ENCODE measurements at places on chromosomes 7 and 10.

- no peak for DNase-seq
Observed at GRCh38 chr10:133251388-133252222, 13.9 kb downstream of the VENTX start.

GRCh38 chr10:91629715-91630549 is 2.9 kb downstream of the PPP1R3C start:
- DNase-seq, result no peak

DNA sequence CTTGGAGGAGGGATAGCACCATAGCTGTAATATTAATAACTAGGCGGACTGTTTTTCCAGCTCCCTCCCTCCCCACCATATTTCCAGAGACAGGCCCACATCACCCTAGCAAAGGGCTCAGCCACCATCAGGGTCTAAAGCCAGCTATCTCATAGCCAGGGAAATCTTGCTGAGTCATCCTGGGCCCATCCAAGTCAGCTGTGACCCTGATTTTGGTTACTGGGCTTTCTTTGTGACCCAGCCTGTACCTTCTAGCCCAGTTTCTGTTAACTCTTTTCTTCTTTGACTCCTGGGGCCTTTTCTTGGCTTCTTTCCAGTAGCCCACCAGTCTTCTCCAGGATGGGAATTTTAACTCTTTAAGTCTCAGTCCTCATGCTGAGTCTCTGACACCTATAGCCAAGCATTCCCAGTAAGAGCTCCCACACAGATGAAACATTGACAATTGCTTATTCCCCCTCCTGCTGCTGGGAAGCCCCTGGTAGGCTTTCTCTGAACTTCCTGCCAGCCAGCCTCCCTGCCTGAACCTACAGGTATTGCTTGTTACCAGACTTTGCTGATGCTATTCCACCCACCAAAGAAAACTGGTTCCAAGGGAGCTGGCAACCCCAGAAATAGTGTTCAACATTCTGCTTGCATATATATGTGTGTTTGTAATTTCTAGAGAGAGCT is 34.8 kb upstream of the ADO start:
- DNase-seq, result no peak

GRCh38 chr7:142592664-142593063 is 156.6 kb upstream of the PRSS1 start:
- DNase-seq, result no peak

DNA sequence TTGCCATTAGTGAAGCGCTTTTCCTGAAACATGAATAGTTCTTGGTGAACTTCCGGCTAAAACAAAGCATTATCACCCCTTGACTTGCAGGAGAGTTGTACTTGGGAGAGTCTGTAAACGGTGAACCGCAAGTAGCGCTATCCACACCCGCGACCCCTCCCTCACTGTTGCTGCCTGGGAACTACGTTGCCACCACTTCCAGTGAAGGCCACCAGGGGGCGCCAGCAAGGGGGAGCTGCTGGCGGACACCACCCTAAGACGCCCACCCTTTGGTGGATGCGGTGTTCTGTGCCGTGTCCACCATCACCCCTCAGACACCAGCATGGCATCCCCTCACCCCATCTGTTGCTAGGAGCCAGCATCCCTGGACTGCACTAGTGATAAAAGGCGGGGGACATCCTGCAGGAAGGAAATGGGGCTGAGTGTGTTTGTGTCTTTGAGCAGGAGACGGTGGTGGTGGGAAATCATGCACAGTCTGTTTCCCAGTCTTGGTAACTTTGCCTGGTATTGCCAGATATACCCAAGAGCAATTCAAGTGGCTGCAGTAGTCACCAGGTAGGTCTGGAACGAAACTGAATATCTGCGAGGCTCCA is 298.2 kb downstream of the FRMD4A start:
- DNase-seq, result no peak

DNA sequence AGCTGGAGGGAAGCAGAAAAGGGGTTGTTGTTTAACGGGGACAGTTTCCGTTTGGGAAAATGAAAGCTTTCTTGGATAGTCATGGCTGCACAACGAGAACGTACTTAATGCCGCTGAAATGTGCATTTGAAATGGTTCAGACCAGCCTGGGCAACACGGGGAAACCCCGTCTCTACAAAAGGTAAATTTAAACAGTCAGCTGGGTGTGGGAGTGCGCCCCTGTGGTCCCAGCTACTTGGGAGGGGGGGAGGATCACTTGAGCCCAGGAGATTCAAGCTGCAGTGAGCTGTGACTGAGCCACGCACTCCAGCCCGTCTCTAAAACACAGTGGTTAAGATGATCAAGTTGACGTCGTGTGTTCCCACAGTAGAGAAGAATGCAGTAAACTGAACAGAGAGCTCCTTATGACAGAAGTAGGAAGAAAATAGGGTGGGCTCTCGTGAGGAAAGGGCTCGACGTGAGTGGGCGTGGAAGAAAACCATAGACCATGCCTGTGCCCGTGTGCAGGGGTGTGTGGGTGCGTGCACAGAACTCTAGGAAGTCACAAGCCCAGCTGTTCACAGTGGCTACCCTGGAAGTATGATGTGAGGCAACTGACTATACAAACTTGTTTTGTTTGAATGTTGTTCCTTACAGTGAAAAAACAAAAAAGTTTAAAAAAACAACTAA is 4.1 kb upstream of the FUOM start:
- DNase-seq, result no peak

GRCh38 chr7:134741907-134742635 is 37.4 kb upstream of the CALD1 start:
- DNase-seq, result no peak

DNA sequence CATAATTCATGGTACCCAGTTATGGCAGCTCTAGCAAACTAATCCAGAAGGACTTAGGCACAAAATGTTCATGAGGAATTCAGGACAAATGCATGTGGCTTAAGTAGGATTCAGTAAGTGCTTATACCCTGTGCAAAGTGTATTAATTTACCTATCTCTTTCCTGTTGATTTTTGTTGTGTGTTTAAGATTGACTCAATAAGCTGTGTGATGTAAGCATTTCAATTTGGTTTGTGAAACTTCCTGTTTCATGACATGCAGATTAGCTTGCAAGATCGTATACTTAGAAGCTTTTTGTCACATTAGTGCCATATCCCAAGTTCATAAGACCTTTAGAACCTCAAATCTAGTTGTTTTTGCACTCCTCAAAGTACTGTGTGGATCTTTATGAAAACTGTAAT is 416.7 kb downstream of the ARL4A start:
- no peak for DNase-seq

- no peak for DNase-seq
Observed at GRCh38 chr7:115113776-115114175, 191.9 kb downstream of the MDFIC start.

DNA sequence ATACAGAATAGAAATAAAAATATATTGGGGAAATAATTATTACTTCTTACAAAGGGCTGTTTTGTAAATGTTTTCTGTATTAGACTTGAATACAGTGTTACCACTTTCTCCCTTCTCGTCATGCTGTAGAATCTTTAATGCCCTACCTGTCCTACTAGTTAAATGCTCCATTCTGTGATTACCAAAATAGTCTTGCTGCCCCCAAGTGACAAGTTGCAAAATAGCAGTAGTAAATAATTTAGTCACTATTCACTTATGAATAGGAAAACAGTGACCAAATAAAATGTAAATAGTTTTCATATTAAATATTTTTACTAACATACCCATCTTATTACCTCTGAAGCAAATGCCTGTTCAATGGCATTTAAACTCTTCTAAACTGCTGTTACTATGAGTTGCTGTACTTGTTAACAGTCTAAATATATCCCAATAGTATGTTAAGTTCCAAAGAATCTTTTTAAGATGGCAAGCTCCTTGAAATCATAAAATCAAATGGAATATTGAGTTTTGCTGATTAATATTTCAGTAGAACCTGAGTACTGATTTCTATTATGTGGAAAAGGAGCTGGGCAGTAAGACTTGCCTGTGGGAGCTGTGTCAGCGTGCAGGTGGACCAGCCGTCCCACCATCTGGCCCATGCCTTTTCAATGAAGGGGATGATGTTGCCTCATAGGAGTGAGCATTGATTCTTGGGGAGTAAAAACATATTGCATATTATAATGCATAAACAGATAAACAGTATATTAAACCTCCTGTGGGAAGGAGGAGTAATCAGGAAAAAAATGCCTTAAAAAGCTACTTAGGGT is 18.1 kb upstream of the OIT3 start:
- no peak for DNase-seq

GRCh38 chr7:48041653-48041970 is 6.3 kb downstream of the C7orf57 start:
- no peak for DNase-seq

DNA sequence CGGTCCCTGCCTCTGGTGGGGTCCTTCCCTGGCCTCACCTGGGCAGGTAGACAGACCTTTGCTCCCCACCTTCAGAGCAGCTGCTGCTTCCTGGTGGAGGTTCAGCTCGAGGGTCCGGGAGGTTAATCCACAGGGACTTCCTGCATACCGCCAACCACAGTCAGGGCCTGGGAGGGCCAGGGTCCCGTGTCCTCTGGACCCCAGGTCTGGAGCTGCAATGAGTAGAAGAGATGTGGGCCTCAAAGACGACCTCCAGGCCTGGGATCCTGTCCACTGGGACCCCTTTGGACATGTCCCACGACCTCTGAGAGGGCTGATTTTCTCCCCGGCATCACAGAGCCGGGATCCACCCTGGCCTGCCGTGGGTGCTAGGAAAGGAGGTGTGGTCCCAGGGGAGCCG is 223.3 kb upstream of the TCERG1L start:
- no peak for DNase-seq

DNA sequence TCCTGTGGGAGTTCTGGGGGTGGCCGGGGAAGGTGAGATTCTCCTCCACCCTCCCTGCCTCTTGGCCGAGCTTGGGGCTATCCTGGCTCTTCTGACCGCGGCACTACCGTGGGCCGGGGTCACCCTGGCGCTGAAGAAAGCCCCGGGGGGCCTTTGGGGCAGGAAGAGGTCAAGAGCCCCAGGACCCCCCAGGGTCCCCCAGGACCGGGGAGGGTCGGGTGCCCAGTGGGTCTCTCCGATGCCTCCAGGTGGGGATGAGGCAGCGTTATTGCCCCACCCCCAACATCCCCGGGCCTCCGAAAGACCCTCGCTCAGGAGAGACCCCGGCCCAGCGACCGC is 439 bp upstream of the KNDC1 start:
- DNase-seq, result no peak

DNA sequence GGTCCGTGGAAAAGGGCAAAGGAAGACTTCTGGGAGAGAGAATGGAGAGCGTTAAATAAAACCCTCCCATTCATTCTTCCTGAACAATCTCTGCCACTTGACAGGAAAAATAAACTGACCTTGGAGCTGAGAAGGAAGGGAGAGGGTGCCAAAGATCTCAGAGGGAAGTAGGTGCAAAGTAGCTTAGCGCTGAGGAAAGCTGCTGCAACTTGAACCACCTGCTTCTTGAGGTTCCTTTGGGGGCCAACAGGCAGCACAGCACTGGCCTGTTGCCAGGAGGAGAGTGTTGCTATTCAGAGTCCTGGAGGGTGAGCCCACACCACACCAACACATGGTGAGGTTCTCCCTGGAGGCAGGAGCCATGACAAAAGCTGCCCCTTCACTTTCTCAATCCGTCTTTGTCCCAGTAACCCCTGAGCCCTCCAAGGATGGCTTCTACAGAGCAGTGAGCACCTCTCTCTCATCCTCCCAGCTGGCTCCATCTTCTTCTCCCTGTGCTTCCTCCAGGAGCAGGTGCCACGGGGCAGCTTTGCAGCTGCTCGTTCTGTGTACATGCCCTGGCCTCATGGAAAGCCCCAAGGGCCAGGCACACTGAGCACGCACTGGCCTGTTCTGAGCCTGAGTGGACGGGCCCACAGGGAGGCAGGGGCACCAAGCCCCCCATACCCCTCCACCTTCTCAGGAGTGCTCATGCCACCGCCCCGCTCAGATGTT is 101.3 kb downstream of the STRA8 start:
- DNase-seq, result no peak

- DNase-seq, result no peak
Observed at GRCh38 chr10:75971402-75972211, 540.2 kb downstream of the LRMDA start.

GRCh38 chr7:24334627-24335026 is 50.6 kb downstream of the NPY start:
- DNase-seq, result no peak

- DNase-seq, result no peak
Observed at GRCh38 chr7:39465055-39465929, 100.9 kb upstream of the YAE1 start.

DNA sequence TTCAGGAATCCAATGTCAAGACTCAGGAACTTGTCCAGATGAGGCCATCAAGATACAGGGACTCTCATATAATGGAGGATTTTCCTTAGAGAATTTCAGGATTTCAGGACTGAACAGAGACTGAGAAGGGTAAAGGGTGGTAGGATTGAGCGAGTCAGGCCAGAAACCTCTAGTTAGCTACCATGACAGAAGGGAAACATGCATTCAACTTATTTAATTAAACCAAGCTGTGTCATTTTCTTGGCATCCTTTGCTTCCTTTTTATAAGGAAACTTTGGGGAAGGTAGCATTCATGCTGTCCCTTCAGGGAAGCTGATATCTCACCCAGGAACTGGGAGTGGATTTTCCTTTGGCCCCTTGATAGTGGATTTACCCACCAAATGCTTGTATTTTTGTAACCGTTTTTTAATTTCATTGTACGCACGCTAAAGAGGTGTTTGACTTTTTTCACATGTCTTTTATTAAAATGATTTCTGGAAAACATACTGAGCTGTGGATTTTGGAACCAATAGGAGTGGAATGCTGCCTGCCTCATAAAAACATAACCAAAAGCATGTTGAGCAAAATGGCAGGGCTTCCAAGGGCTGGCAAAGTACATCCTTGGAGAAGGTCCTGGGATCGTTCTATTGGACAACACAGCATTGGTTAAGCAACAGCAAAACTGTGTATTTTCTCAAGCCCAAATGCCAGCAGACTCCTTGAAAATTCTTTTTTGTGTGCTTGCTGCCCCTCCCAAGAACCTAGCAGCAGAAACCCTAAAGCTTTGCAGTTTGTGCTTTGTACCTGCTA is 104.5 kb downstream of the CXCL12 start:
- DNase-seq, result no peak

DNA sequence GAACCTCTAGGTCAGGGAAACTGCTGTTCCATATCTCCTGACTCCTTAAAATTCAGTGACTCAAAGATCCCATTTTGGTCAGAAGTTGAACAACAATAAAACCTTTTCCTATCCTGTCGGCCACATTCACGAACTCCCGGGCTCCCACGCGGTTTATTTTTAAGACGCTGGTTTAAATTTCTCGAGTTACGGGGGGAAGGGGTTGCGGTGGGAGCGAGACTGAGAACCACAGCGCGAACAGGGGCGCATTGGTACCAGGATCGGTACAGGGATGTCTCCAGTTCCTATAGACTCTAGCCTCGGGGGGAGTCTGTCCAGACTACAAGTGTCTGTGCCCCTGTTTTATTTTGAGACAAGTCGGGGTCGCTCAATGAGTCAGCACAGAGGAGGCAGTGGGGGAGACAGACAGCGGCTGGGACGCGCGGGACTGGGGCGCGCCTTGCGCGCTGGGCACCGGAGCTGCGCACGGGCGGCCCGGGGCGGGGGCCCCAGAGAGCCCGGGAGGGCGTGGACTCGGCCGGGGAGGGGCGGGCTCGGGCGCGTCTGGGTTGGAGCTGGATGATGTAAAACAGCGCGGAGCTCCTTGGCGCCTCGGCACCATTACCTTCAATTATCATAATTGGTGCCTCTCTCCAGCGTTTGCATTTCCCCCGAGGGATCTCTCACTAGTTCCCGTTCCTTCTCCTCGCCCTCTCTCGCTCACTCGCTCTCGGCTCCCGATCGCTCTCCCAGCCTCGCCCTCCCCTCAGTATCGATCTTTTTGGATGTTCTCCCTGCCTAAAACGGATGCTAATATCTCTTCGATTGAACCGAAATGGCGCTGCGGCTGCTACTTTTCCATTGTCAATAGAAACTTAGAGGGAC is 8.7 kb upstream of the BAMBI start:
- DNase-seq, result no peak

GRCh38 chr7:133601617-133602016 is 348.7 kb downstream of the EXOC4 start:
- DNase-seq, result no peak

GRCh38 chr7:129464194-129464593 is 30.0 kb downstream of the STRIP2 start:
- no peak for DNase-seq
